ENCODE measurements at places on chromosomes 2 and 18.

DNA sequence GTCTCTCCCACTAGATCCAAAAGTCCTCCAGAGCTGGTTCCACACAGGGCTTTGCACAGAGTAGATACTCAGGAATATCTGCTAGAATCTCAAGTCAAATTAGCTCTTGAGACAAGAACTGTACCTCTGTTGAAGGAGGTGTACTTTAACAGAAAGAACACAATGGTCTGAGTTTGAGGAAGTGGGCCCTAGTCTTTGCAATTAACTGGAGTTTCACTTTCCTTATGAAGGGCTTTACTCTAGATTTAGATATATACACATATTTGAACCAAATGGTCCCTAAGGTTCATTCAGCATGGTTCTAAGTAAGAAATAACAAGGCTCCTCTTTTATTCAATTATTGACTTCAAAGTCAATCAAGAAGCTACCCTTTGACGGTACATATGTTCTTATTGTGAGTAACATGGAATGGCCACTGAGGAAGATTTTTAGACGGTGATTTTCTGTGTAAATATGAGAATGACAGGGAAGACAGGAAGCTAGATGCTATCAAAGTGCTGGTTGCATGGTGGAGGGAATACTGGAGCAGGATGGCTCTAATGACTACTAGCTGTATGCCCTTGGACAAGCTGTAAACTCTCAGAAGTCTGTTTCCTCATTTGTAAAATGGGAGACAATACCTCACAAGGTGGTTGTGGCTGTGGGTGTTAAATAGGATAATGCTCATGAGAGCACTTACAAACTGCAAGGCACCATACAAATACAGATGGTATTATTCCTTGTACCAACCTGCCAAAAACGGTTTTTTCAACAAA lies 73.5 kb upstream of the SERTAD2 start:
- peak overlapping the region; percentile 9 for H3K4me3 ChIP-seq
- H3K36me3 ChIP-seq = no peaks in the 10 kb centered on the region
- no peak for DNase-seq
- H3K4me1 ChIP-seq = peaks cover 38% of the 10 kb centered on the region
- H3K27ac ChIP-seq = peak overlapping the region; percentile 66
- no peaks in the 10 kb centered on the region for H3K27me3 ChIP-seq

GRCh38 chr2:73406996-73407395 lies 21.4 kb downstream of the ALMS1 start:
- no peaks in the 10 kb centered on the region for H3K27me3 ChIP-seq
- DNase-seq = no peak
- H3K4me3 ChIP-seq = no peak overlapping the region
- H3K27ac ChIP-seq = no peak overlapping the region
- H3K36me3 ChIP-seq = no peaks in the 10 kb centered on the region

DNA sequence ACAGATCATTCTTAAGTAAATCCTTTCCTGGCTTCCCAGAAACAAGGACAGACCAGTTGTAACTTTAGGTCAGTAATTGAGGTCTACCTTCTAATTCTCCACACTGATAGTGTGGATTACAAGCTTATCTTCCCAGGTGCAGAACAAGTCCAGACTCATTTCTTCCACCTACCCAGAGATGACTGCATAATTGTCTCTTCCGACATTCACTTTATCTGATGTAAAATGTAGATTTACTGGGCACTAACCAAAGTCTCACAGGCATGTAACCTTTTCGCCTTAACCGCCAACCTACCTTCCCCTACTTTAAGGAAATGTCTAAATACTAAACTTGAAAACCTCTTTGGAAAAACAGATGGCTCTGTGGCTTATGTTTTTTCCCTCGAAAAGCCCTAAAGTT lies 96.2 kb downstream of the NCK2 start:
- H3K27me3 ChIP-seq = no peaks in the 10 kb centered on the region
- H3K27ac ChIP-seq = no peak overlapping the region
- no peak for DNase-seq
- peaks cover 9% of the 10 kb centered on the region for H3K4me1 ChIP-seq
- no peak overlapping the region for H3K4me3 ChIP-seq

- no peak overlapping the region for H3K4me3 ChIP-seq
- no peaks in the 10 kb centered on the region for H3K4me1 ChIP-seq
- no peaks in the 10 kb centered on the region for H3K36me3 ChIP-seq
- no peaks in the 10 kb centered on the region for H3K27me3 ChIP-seq
- no peak overlapping the region for H3K27ac ChIP-seq
These were observed 193.2 kb downstream of the MBD2 start for GRCh38 chr18:54031243-54031642.

DNA sequence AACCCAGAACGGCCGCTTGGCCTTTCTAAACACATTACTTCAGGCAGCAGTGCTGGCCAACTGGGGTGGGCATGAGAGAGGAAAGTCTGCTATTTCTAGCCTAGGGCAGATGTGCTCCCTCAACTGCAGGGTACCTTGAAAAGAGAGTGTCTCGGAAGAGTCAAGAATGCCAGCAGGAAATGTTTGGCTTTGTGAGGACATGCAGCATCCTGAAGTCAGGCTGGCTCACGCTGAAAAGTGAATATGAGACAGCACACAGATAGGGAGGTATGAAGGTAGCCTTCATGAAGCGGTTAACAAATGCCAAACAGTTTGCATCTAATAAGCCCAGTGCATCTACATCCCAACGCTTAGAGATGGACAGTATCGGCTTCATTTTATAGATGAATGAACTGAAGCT lies 65.0 kb upstream of the NCKAP5 start:
- H3K4me1 ChIP-seq = no peaks in the 10 kb centered on the region
- no peak for DNase-seq
- H3K27ac ChIP-seq = no peak overlapping the region

DNA sequence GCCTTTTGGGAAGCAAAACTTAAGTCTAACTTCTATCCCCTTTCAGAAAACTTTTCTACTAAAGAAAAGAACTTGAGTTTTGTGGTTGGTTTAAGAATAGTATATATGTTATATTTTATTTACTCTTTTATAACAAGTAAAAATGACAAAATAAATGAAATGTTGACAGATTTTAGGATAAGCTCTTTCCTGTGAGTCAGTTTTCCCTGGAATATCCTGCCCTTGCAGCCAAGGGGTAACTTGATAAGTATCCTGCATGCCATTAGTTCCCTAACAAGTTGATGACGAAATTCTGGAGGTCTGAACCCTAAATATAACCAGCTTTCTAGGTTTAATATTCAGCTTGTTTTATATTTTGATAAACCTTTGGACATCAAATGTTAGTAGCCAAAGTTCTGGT lies 7.3 kb upstream of the HTR2B start:
- no peak overlapping the region for H3K27ac ChIP-seq
- H3K4me3 ChIP-seq = no peak overlapping the region
- H3K36me3 ChIP-seq = no peaks in the 10 kb centered on the region
- DNase-seq = no peak
- peaks cover 7% of the 10 kb centered on the region for H3K4me1 ChIP-seq
